ENCODE measurements at places on chromosomes 16 and 17.

DNA sequence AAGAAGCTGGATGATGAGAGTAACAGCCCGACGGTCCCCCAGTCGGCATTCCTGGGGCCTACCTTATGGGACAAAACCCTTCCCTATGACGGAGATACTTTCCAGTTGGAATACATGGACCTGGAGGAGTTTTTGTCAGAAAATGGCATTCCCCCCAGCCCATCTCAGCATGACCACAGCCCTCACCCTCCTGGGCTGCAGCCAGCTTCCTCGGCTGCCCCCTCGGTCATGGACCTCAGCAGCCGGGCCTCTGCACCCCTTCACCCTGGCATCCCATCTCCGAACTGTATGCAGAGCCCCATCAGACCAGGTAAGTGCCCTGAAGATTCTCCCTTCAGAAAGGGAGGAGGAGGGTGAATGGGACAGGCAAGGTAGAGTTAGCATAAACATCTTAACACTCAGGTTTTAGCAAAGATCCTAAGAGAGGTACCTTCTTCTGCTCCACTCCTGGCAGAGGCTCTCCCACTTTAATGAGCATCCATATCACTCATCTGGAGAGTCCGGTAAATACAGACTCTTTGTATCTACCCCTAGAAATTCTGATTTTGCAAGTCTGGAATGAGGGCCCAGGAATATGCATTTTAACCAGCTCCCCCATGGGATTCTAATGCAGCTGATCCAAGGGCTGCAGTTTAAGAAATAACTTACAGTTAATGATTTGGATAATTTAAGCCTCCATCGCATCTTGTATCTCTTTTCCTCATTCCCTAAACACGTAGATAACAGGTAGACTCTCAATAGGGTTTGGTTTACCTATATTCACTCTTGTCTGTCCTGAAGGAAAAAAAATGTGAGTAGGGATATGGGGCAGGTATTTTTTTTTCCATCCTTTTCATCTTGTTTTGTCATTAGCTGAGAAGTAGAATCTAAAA is 3.3 kb downstream of the HLF start:
- DNase-seq = no peak

GRCh38 chr16:12245088-12245920 is 268.8 kb downstream of the SNX29 start:
- no peak for DNase-seq

DNA sequence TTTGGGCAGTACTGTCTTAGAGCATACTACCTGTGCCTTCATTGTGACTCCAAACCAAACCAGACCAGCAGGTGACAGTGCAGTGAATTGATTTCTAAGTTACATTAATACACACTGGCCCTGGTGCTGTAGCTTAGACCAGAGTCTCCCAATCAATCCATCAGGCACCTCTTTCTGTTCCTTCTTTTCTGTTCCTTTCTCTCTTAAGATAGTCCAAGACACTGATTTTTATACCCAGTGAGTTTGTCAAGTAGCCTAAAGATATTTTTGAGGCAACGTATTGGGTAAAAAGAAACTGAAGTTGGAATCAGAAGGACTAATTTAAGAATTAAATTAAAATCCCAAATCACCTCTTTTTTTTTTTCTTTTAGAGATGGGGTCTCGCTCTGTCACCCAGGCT is 43.1 kb downstream of the ABAT start:
- DNase-seq = no peak

- no peak for DNase-seq
Observed at GRCh38 chr16:54062361-54063278, 224.0 kb downstream of the IRX3 start.

GRCh38 chr16:8469102-8469778 is 121.1 kb downstream of the TMEM114 start:
- no peak for DNase-seq

DNA sequence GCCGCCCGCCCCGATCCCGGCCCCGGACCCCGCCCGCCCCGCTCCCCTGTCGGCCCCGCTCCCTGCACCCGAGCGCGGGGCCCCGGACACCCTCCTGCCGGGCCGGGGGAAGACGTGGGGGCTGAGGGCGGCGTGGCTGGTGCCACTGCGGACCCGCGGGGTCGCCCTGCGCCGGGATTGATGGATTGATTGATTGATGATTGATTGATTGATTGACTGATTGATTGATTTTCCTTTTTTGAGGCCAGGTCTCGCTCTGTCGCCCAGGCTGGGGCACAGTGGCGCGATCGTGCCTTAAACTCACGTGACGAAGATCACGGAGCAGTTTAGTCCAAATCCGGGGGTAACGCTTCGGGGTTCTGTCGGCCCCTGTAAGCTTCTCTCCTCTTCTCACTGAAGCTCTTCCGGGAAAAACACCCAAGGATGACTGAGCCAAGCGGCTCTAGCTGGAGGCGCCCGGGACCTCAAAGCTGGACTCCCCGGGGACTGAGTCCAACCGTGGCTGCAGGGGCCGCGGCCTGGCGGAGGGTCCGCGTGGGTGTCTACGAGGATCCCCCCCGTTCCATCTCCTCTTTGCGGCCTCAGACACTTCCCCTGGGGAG is 40.2 kb upstream of the BHLHA9 start:
- DNase-seq = no peak

GRCh38 chr16:20944861-20945574 is 44.4 kb downstream of the LYRM1 start:
- no peak for DNase-seq

DNA sequence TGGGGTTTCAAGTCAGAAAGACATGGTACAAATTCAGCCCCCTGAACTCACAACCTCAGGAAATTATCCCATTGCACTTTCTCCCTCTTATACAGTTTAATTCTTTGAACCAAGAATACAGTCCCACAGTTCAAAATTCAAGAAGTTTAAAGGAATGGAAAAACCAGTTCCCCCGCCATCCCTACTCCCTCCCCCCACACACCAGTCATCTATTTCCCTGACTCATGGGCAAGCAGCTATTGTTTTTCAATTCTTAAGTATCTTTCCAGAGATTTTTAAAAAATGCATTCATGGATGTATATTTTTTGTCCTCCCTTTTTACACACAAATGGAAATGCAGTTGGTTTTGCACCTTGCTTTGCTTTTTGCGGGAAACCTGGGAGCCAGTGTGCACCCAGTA is 7.3 kb downstream of the SYCE1L start:
- no peak for DNase-seq

DNA sequence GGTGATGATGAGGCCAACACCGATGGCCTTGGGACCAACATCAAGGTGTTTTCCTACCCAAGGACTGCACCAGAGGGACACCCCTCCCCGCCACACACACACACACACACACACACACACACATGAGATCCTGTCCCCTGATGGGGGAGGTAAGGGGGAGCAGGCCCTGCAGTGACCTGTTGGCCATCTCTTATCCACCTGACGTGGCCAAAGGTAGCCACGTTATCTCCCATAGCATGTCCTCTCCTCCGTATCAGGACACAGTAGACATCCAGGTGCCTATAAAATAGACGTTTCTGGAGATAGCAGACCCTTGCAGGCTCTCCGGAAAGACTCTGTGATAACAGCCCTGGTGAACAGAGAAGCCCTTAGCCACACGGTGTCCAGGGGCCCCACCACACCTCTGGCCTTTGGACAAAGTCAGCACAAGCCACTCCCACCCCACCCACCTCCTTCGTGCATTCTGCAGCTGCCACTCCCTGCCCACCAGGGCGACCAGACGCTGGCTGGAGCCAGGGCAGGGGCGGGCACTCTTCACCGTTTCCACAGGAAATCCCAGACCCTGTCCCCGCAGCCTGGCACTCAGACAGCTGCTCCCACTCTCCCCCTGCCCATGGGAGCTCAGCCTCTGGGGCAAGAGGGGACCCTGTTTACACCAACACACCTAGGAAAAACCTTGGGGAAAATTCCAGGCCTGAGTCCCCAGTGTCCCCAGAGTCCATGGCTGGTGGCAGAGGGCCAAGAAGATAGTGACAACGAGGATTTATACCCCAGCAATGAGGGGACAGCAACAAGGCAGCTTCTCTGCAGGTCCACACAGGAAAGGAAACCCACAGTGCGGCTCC is 15.4 kb upstream of the ENPP7 start:
- DNase-seq = no peak

Measured in CD4-positive, alpha-beta T cell treated with Interleukin-17A for 4 hours (primary cell).